ENCODE measurements at places on chromosomes 2 and 18.

- no peak overlapping the region for H3K27ac ChIP-seq
- no peak for DNase-seq
- peak overlapping the region; percentile 70 for H3K4me3 ChIP-seq
- H3K4me1 ChIP-seq = peaks cover 6% of the 10 kb centered on the region
- H3K36me3 ChIP-seq = no peaks in the 10 kb centered on the region
- no peaks in the 10 kb centered on the region for H3K27me3 ChIP-seq
Measured at GRCh38 chr2:224039770-224040440, 819 bp upstream of the SERPINE2 start.

GRCh38 chr2:145530653-145531052 lies 1010.7 kb upstream of the ZEB2 start:
- H3K4me3 ChIP-seq = no peak overlapping the region
- H3K27ac ChIP-seq = no peak overlapping the region
- no peak for DNase-seq

GRCh38 chr18:9436206-9436929 lies 38.9 kb upstream of the RALBP1 start:
- H3K4me3 ChIP-seq = no peak overlapping the region
- peaks cover 9% of the 10 kb centered on the region for H3K4me1 ChIP-seq
- H3K27me3 ChIP-seq = no peaks in the 10 kb centered on the region
- H3K36me3 ChIP-seq = no peaks in the 10 kb centered on the region
- no peak for DNase-seq
- H3K27ac ChIP-seq = peak overlapping the region; percentile 23

DNA sequence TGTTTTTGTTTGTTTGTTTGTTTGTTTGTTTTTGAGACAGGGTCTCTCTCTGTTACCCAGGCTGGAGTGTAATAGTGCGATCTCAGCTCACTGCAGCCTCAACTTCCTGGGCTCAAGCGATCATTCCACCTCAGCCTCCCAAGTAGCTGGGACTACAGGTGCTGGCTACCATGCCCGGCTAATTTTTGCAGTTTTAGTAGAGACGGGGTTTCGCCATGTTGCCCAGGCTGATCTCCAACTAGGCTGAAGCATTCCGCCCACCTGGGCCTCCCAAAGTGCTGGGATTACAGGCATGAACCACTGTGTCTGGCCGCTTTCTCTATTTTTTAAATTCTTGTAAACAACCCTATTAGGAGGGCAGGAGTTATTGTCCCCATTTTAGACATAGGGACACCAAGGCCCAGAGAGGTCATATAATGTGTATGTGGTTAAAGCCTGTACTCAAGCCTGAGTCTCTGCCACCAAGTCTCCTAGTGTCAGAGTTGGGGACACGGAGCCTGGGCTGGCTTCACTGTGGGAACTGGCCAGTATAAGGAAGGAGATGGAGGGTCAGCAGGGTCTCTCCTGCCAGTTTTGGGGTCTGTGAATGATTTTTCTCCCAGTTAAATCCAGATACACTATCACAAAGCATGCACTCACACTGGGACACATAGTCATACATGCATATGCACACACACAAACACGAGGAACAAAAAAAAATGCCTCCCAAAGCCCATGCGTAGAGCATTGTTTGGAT lies 27.5 kb upstream of the MCFD2 start:
- H3K27ac ChIP-seq = peak overlapping the region; percentile 81
- no peaks in the 10 kb centered on the region for H3K36me3 ChIP-seq
- no peak for DNase-seq
- no peaks in the 10 kb centered on the region for H3K27me3 ChIP-seq

- peak overlapping the region; percentile 86 for H3K27ac ChIP-seq
- DNase-seq = no peak
- H3K4me3 ChIP-seq = peak overlapping the region; percentile 67
- H3K27me3 ChIP-seq = no peaks in the 10 kb centered on the region
Measured at GRCh38 chr2:98822301-98823164, 91.6 kb upstream of the MGAT4A start.

DNA sequence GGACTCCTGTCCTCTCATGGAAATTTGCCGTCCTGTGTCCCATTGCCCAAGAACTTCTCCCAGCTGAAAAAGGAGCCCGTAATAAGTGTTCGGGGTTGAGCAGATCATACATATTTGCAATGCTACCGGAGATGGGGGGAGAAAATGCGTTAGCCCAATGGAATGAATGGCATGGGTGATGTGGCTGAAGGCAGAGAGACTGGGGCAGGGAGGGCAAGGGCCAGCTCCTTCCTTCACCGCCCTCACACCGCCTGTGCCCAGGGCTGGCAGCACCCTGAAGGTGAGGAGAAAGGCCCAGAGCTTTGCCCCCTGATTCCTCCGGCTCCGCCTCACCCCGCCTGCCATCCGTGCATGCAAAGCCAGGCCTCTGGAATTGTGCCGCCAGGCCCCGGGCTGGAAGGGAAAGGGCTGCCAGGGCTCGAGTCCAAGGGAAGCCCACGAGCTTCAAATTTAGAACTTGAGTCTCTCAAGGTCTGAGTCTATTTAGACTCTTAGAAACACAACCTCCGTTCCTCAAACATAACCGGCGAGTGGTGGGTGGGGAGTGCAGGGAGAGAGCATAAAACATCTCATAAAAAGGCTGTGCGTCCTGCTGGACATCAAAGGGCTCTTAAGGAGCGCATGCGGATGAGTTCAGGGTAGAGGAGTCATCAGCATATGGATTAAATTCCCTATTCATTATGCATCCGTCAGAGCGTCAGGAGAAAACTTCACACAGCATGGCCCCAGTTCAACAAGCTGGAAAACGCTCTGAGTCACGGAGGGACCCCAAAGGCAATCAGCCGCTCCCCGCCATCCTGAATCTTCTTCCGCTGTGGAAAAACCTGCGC lies 121.7 kb upstream of the GLI2 start:
- H3K27ac ChIP-seq = peak overlapping the region; percentile 49
- no peak overlapping the region for H3K4me3 ChIP-seq
- H3K36me3 ChIP-seq = no peaks in the 10 kb centered on the region
- H3K4me1 ChIP-seq = peaks cover 19% of the 10 kb centered on the region
- peak; percentile 79 for DNase-seq

DNA sequence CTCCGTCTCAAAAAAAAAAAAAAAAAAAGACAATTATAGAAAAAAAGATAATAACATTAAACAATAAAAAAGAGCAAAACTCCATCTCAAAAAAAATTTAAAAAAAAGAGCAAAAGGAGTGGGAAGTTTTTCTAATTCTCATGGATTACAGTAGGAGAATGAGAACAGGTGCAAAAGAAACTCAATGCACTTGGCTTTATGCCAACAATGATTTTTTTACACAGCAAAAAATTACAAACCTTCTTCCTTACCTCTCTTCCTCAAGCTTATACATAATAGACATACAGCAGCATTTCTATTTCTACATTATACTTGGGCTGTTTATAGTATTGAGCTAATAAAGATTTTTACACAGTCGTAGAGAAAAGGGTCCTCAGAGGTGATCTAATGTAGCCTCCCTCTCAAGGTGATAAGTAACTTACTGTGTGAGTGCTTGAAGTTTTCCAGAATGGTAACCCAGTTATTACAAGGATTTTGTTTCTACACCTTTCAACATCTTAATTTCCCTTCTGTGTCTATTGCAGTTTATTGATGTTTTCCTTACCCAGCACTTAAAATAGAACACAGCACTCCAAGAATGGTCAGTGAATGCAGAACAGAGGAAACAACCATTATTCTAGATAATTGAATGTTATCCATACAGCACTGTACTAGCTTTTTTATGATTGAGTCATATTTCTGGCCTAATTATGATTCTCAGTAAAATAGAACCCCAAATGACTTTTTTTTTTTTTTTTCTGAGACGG lies 34.9 kb upstream of the RNF138 start:
- no peaks in the 10 kb centered on the region for H3K4me1 ChIP-seq
- no peak overlapping the region for H3K27ac ChIP-seq

GRCh38 chr18:58046794-58047555 lies 2.9 kb downstream of the NEDD4L start:
- H3K4me1 ChIP-seq = peaks cover 10% of the 10 kb centered on the region
- peak overlapping the region; percentile 97 for H3K4me3 ChIP-seq
- H3K36me3 ChIP-seq = no peaks in the 10 kb centered on the region
- DNase-seq = no peak
- H3K27me3 ChIP-seq = no peaks in the 10 kb centered on the region
